Natural killer cell treated with Interleukin-12 subunit alpha and Interleukin-12 subunit beta and Interleukin-15 and Interleukin-18, amount 100 ng/mL, for 72 hours (primary cell): ENCODE measurements at places on chromosomes 1 and 21. TPM values are rescaled to one million over a fixed set of nuclear protein-coding genes. Genes with fewer than 3 reads are reported as not detected.

DNA sequence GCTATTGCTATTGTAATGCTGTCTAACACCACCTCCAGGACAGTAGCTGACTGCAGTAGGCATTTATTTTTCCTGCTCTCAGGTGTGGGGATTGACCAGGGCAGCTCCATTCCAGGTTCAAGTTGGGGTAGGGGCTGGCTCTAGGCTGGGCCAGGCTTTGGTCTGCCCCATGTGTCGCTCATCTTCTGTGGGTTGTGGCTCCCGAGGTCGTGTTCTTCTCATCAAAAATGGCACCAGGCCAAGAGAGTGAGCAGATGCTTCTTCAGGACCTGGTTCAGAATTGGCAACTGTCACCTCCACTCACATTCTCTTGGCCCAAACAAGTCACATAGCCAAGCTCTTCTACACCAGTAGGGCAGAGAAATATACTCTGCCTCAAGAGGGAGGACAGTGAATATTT, 133.7 kb downstream of the PTPRU start:
- no peak for DNase-seq

The NR1I3 gene
- not detected for total RNA-seq

The MKNK1 gene
- total RNA-seq = 89.9 TPM

GRCh38 chr1:78619803-78620579, at the start of gene IFI44L:
TSS of gene IFI44L (plus strand) at chr1:78620448. CDS start at chr1:78627916, 7,468 bp downstream.
- no peak for DNase-seq

- DNase-seq = no peak
Observed at GRCh38 chr21:32021319-32021994, 148.6 kb downstream of the HUNK start.

DNA sequence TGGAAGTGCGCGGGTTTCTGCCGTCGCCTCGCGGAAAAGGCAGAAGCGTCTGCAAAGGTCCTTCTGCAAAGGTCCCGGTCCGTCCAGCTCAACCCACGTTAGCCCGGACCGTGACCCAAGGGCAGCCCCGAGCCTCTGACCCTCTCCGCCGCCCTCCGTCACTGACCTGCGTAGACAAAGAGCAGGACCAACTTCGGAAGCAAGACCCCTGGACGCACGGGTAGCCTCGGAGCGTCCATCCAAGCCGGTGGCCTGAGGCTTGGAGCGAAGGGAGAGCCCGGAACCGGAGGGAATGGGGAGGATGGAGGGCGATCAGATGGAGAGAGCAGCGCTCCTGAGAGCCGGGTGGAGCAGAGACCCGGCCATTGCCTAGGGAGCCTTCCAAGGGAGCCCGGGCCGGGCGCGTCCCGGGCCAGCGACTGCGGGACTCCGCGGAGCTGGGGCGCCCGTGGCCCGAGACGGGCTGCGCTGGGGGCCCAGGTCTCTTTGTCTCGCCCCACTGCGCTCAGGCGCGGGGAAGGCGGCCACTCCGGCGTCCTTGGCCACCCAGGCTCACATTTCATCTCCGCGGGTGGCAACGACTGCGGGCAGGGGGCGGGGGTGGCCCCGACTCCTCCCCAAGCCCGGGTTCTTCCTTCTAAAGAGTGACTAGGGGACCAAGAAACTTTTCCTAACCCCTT, at the start of gene CYYR1:
TSS of gene CYYR1 (minus strand) at position 585 of the 680 bp plus-strand sequence. CDS start at position 239, 346 bp downstream.
- DNase-seq = no peak

DNA sequence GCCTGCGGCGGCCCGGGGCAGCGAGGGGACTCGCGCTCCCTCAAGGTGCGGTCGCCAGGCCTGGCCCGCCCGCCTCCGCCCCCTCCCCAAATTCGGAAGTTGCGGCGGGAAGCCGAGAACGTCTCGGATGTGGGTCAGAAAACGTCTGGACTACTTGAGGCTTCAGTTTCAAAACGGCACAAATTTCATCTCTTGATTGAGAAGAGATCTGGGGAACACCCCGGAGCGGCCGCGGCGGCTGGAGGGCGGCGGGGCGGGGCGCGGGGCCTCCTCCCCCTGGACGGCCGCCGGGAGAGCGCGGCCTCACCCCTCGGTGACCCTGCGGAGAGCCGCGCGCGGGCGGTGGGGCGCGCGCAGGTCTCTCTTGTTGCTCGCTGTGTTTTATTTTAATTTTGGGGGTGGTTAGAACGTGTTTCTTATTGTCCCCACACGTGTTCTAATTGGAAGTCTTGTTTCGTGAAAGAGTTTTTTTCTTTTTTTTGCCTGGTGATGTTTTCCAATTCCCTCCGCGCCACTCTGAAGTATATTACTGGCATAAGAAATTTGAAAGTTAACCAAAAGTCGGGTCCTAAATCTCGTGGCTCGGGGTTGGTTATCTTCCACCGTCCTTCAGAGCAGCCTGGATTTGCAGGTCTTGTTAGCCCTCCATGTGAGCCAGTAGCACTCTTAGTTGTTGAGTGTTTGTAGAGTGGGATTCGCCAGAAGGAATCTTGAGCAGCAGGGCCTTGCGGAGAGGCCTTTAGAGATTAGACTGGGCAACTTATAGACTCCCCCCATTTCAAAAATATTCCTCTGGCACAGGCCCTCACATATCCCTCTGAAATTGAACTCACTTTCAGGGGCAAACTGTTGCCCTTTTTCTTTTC, 749 bp downstream of the PCBP3 start:
- no peak for DNase-seq

DNA sequence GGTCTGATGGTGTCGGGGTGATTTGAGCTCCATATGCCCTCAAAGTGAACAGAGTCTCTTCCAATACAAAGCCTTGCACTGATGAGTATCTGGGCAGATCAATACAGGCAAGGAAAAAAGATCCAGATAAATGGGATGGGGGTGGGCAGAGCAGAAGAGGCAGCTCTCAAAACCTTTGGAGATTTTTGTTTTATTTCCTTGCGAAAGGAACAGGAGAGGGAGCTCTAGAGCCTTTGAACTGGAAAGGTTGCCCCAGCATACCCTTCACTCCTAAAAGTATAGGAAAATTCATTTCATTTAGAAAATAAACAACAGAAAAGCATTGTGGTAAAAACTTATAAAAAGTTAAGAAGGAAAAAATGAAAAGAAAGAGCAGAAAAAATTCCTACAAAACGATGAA, 31.4 kb upstream of the OLIG2 start:
- DNase-seq = no peak

The ZBTB8A gene
- 0.26 TPM for total RNA-seq

- no peak for DNase-seq
Observed at GRCh38 chr1:54571803-54572541, 23.9 kb downstream of the ACOT11 start.

The TMEM269 gene
- total RNA-seq = 1.9 TPM

DNA sequence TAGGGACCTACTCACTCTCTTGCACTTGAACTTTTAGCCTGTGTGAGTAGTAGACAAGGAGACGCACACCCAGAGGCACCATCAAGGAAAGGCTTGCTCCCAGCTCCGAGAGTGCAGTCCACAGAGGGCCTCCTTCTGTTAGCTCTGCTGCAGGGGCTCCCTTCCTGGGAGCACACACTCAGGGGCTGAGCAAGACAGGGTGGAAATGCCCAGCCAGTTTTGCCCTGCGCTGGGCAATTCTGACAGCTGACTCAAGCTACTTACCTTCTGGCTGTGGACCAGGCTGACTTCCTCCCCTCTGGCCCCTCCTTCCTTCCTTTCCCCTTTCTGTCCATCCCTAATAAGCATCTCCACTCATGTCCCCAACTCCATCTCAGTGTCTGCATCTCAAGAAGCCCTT, 449.1 kb downstream of the PTPRU start:
- peak; percentile 45 for DNase-seq

- DNase-seq = no peak
Observed at GRCh38 chr1:200660719-200661118, 9.0 kb downstream of the DDX59 start.

- DNase-seq = no peak
Observed at GRCh38 chr1:204126386-204126785, 25.5 kb downstream of the ETNK2 start.

DNA sequence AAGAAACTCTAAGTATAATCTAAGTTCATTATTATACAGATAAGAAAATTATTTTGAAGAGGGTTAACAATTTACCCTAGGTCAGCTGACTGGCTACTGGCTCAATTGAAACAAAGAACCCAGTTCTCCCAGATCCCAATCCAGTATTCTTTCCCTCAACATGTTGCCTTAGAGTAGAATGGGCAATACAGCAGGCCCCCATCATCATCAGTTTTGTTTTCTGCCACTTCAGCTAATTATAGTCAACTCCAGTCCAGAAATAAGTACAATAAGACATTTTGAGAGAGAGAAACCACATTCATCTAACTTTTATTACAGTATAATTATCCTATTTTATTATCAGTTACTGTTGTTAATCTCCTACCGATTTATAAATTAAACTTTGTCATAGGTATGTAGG, 241.2 kb downstream of the ASTN1 start:
- DNase-seq = no peak

DNA sequence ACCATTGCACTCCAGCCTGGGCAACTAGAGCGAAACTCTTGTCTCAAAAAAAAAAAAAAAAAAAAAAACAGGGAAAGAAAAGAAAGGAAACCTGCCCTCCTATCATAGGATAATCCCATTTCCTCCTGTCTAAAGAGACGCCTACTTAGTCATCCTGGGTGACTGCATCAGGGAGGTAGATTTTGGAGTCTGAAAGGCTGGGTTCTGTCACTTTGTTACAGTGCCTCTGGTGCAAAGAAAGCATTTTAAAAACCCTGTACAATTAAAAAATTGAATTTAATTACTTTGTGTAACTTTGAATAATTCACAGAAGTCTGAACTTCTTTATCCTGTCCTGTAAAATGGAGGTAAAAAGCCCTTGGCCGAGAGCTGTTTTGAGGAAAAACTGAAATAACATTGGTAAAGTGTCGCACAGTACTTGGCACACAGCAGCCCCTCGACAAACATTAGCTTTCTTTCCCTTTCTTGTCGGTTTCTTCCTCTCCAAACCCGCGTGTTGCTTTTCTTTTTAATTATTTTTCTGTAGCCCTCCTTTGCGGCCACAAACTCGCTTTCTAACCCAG, 657 bp upstream of the HDAC1 start:
- no peak for DNase-seq

- no peak for DNase-seq
Observed at GRCh38 chr1:76901158-76901767, 34.0 kb downstream of the ST6GALNAC5 start.

GRCh38 chr1:208562151-208562960, 318.2 kb upstream of the PLXNA2 start:
- no peak for DNase-seq

DNA sequence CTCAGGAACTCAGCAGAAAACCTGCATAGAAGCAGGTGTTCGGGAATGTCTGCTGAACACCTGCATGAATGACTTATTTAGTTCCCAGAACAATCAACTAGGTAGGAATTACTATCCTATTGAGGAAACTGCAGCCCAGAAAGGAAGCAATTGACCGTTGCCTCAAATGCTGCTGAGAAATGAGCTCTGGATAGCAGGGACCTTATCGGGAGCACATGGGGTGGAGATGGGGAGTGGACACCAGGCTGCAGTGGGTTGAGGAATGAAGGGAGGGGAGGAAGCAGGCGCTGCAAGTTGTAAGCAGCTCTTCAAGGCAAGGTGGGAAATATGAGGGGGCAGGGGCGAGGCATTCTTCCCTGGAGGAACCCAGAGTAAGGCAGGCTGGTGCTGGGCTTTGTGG, 10.8 kb upstream of the CDCP2 start:
- DNase-seq = no peak

The CLDN14 gene
- not detected for total RNA-seq

GRCh38 chr1:40706626-40707025, 15.1 kb downstream of the NFYC start:
- no peak for DNase-seq

GRCh38 chr1:236966636-236967035, 37.6 kb downstream of the MT1HL1 start:
- DNase-seq = no peak

DNA sequence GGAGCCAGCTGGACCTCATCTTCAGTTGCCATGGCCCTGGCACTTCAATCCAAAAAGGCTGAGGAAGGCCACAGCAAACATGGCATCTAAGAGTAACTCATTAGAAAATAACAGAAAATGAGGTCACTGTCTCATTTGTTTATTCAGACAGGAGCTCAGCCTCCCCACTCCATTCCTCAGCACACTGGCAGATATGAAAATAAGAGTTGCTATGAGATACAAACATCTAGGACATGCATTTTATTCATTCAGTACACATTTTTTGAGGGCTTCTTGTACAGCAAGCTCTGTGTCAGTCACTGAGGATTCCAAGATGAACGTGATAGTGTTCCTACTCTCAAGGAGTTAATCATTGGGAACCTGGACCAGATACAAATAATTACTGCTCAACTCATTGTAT, 32.7 kb upstream of the TMEM125 start:
- DNase-seq = no peak

The ANKRD35 gene
- 0.12 TPM for total RNA-seq

DNA sequence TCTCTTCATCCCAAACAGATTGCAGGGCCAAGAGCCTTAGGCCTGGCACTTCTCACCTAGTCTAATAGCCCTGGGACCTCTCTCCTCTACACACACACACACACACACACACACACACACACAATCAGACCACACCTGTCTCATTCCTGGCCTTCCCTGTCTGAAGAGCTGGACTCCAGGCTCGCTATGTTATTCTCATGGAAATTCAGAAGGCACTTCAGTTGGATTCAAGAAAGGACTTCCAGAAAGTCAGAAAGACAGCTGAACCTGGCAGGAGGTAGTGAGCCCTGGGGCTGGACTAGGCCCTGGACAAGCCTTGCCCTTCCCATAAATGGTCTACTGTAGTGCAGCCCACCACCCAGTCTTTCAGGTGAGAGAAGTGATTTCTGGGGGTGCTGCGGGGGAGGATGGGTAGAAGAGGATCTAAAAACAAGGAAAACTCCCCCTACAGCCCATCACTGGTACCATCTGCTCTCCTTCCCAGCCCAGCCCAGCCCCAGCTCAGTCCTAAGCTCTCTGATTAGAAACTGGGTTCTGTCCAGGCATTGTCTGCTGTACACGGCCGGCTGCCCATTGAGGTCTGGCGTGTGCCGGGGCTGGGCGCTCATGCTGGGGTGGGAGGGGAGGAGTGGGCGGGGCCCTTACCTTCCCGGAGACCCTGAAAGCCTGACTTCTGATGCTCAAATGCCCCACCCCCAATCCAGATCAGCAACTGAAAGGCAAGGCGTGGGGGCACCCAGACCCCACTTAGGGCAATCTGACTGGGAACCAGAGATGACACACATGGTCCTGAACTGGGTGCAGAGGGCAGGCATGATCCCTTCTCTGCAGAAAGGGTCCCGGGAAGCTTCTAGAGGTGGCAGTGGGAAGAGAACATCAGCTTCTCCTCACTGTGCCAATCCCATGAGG, 2.5 kb downstream of the KIF21B start:
- DNase-seq = no peak

The OR2T12 gene
- total RNA-seq = not detected
